ENCODE measurements at places on chromosomes 1 and 21.

- DNase-seq = peak; percentile 90
Observed at GRCh38 chr1:975896-976683, 5.8 kb downstream of the PERM1 start.

DNA sequence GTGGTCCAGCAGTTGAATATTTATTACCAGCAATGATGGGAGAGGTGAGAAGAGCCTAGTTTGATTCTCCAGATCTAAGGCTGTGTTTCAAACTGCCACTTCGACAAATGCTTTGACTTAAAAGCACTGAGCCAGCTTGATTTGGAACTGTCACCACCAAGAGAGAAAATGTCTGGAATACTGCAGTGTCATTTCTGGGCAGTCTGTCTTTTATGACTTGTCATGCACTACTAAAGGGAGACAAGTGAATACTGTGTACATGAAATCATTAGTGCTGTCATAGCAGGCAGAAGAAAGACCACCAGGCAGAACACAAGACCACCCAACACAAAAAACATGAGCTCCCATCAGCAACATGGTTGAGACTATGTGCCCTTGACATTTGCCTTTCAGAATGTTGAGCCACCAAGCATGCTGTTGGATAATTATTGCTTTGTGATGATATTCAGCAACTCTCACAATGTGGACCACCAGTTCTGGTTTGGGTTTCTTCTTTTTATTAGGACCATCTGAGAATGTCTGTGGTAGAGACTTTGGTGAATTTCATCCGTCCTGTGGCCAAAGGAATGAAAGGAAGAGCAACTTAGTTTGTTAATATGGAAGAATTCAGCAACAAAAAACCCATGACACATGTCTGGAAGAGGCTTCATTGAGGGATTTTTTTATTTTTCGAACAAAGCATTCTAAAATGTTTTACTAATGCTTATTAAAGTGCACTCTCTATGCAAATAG lies 125.8 kb downstream of the NTMT2 start:
- DNase-seq = no peak

GRCh38 chr1:201696217-201696761 lies 132.7 kb upstream of the IPO9 start:
- peak; percentile 86 for DNase-seq

DNA sequence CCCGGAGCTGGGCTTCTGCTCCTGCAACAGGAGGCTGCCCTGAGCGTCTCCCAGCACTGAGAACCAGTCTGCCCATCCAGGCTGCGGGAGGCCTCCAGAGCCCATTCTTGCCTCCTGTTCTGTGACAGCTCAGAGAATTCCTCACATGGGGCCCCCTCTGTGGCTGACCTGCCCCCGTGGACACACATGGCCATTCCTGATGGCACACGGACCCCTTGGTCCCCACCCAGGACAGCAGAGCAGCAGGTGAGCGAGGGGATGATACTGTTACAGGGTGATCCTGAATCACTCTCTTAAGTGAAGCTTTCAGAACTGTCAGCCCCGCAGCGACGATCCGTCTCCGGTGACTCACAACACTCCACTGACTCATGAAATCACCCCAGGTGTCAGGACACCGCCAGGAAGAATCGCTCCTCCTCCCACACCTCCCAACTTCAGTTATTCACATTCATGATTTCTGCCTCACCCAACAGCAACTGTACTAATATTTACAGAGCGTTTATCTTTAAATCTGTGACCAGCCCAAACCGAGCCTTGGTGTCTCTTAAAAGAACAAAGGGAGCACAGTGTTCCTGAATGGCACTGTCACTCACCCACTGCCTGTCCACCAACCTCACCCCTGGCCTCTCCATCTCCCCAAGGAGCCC lies 22.5 kb downstream of the CHD5 start:
- DNase-seq = no peak

DNA sequence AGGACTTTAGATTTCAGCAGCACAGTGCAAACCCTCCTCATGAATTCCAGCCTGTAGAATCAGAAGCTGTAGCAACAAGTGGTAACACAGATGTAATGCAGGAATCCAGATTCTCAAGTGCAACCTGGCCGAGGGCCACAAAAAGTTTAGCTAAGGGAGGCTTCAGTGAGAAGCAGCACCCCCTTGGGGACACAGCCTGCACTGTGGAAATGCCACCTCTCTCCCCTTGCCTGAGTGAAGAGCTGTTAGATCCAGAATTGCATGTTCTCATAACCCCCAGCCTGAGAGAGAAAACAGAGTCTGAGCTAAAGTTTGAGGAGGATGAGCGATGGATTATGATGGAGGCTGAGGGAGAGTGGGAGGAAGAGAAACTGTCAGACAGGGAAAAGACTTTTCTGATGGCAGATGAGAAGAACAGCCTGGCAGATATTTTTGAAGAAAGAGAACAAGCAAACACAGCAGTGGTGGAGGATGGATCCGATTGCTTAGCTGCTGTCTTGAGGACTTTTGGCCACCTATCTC lies 80.5 kb upstream of the BMP8A start:
- DNase-seq = peak; percentile 86

GRCh38 chr1:37602750-37603694 lies 7.3 kb upstream of the GNL2 start:
- peak; percentile 36 for DNase-seq

GRCh38 chr1:36366091-36366661 lies 19.5 kb downstream of the STK40 start:
- DNase-seq = peak; percentile 37

DNA sequence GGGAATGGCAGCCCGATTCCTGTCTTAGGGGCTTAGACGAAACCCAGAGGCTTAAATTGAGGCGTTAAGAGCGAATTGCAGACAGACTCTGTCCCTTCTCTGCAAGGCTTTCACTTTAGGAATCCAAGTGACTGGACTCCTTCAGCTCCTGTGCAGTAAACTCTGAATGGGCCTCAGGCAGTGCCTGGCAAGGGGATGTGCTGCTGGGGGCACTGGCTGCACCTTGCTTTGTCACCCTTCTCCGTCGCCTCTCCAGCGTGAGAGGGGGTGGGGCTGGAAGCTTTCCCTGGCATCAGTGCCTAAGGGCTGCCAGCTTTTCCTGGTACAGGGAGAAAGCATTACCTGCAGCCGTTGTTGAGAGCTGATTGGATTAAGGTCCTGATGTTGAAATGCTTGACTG lies 39.9 kb upstream of the NFASC start:
- DNase-seq = no peak

DNA sequence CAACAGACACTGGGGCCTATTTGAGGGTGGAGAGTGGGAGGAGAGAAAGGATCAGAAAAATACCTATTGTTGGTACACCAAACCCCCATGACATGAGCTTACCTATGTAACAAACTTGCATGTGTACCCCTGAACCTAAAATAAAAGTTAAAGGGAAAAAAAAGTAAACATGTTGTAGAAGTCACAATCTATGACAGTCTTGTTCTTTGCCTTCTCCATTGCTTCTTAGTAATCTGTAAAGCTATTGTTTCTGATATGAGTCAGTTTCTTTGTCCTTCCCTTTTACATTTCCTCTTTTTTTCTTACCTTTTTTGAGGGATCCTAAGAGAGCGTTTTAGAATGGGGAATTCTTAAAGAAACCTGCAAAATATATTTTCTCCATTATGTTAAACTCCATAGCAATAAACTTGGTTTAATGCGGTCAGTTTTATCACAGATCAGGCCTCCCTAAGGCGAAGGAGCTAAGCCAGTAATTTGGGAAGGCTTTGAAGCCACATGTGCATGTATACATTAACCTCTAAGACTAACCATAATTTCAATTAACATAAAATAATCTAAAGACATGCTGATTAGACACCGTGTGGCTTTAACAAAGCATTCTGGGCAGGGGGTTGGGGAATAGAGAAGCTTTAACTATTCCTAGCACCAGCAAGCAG lies 77.8 kb upstream of the C1orf105 start:
- no peak for DNase-seq

- DNase-seq = peak; percentile 39
Observed at GRCh38 chr1:199113265-199113869, 474.5 kb downstream of the PTPRC start.

DNA sequence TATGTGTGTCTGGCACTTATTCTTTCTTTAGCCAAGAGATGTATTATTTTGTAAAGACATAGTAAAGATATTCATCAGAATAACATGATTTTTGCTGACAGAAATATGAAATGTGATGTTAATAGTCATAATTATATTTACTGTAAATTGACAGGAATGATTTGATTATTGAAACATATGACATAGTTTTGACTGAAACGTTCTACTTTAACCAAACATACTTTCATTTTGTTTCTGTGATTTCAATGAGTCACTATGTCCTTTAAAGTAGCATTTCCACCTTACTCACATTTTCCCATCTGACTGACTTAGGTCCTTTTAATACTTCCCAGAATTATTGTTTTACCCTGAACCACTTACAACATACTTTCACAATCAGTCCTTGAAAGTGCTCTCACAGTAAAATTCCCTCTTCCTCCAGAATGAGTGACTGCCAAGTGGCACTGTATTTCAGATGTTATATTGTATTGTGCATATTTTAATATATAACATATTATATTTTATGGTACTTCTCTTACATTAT lies 437.9 kb downstream of the NCAM2 start:
- DNase-seq = no peak

- no peak for DNase-seq
Observed at GRCh38 chr1:226017070-226017469, 17.9 kb upstream of the SDE2 start.

GRCh38 chr1:195820925-195821324 lies 787.3 kb downstream of the KCNT2 start:
- no peak for DNase-seq

- no peak for DNase-seq
Observed at GRCh38 chr1:110224240-110224995, 14.3 kb downstream of the KCNC4 start.

DNA sequence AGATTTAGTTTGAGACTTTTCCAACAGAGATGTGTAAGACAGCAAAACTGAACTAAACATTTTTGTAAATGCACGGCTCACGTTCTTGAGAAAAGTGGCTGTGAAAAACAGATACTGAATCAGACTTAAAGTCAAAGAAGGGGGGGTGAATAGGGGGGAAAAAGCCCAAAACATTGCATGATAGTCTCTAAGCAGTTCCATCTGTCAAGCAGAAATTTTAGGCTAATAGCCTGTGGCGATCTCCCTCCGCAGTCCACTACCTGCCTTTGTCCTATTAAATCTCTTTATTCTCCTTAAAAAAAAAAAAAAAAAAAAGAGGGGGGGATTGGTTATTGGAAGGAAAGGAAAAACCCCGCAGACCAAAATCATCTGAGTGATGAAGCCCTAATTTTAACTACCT lies 217.6 kb upstream of the NFIA start:
- no peak for DNase-seq
